ENCODE measurements at places on chromosomes 11 and 22.
A peak's percentile ranks its signal among the peaks of the same experiment; 100 is the strongest.

DNA sequence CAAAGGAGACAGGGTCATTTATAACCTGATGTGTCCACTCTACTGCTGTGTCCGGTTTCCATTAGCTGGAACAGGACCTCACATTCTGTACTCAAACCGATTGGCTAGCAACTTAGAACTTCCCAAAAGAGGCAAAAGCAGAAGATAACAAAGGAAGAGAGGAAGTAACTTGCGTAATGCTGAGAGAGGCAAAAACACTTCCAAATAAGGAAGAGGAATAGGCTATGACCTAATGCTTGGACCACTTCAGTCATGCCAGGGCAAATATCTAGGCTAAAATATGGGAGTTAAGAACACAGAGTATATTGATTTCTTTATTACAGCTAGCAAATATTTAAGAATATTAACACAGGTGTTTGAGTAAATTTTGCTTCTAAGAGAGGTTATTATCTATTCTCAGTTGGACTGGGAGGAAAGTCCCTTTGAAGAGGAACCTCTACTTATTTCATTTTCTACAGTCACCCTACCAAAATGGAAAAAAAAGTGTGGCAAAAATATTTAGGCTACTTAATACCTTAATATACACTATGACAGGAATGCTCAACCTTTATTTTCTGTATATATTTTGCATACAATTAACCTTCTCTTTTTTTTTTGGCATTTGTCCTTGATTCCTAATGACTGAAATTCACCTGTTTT is 499.8 kb upstream of the CHORDC1 start:
- no peak for DNase-seq

DNA sequence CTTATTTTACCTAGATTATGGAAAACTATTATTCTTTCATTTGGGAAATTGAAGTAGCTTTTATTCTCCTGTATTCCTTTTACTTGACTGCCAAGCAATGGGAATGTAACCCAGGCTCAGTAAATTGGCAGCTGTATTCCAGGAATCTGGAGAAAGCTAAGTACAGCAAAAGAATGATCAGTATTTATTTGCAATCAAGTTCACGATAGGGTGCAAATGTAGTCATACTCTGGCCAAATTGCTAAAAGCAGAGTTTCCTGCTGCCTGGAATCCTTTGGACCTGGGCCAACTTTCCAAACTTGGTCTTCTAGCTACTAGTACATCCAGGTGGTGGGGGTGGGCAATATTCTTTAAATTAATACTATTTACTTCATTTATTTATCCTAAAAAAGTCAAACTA is 286.0 kb upstream of the CTSC start:
- no peak for DNase-seq

DNA sequence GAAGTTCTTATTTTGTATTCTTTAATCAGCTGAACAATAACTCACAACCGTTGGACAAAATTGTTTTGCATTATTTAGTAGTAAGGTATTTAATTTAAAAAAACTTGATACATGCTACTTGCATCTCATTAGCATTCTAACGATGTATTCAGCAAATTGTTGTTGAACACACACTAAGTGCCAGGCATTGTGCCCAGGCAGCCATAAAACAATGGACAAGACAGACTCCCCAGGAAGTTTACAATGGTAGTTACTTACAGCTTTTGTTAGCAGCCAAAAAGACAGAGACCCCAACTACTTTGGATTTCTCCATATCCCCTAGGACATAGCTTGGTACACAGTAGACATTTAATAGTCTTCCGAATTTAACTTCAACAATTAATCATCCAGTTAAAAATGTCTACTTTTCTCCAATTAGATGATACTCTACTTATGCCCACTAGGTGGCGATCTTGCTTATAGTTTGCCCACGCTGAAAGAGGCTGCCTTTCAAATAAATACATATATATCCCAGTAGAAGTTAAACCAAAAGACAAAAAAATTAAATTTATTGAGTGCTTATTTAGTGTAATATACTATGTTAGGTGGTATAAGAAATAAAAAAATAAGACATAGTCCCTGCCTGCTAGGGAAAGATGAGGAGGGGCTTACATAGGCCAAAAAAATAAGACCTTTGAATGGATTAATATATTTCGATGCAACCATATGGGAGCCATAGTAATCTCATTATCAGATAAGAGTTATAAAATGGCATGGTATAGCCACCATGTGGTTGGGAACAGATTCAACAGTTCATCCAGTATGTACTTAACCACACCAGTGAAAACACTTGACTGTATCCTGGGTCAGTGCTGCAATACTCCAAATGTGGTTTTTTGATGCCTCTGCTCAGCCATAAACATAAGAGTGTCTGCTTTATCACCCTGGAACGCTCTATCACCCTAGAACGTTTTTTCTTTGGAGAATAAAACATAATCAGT is 2.0 kb upstream of the FJX1 start:
- DNase-seq = no peak

DNA sequence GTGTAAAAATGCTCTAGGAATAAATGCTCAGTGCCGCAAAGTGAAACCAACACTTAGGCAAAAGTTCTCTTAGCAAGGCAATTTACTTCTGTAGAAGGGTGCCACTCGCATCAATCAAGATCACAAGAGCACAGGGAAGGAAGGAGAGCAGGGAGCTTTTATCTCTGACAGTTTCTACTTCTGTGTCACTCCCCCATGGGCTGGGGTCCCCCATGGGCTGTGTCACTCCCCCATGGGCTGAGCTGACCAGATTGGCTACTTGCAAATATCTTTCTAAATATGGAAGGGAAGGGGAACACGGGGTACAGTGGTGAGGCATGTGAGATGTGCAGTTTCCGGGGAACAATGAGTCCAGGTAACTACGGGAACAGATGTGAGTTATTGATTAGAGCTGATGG is 397 bp downstream of the OR52N2 start:
- no peak for DNase-seq

GRCh38 chr11:44885065-44885810 is 65.4 kb downstream of the TP53I11 start:
- no peak for DNase-seq

DNA sequence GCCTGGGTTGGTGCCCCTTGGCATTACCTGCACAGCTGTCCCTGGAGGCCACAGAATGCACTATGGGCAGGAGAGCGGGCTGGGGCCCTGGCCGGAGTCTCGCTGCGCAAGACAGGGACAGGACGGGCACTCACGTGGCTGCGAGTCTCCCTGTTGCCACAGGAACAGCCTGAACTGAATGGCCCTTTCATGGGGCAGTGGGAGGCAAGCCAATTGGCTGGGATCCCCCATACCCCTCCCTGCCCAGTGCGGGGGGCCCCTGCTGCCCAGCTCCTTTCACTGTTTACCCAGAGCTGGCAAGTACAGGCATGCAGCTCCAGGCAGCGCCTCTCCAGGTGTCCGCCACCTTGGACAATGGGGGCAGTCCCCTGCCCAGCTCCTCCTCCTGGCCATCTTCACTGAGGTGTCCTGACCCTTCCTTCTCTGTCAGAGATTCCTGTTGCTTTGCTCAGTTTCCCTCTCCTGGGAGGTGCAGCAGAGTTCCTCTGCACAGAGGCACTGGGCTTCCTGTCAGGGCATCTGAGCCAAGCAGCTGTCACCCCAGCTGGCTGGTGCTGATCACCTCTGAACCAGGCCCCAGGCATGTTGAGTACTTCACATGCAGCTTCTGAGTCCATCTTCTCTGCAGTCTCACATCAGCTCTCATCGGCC is 5.2 kb downstream of the USP2 start:
- DNase-seq = no peak

DNA sequence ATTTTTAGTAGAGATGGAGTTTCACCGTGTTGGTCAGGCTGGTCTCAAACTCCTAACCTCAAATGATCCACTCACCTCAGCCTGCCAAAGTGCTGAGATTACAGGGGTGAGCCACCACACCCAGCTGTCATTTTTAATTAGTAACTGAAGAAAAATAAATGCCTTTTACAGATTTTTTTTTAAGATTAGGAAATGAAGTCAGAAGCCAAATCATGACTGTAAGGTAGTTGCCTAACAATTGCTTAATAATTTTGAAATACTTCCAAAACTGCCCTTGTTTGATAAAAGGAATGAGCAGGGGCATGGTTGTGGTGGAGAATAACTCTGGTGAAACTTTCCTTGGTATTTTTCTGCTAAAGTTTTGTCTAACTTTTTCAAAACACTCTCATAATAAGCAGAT is 98.9 kb upstream of the SLC5A12 start:
- DNase-seq = no peak

GRCh38 chr22:31676700-31677099 is 14.7 kb upstream of the PISD start:
- DNase-seq = peak; percentile 87

DNA sequence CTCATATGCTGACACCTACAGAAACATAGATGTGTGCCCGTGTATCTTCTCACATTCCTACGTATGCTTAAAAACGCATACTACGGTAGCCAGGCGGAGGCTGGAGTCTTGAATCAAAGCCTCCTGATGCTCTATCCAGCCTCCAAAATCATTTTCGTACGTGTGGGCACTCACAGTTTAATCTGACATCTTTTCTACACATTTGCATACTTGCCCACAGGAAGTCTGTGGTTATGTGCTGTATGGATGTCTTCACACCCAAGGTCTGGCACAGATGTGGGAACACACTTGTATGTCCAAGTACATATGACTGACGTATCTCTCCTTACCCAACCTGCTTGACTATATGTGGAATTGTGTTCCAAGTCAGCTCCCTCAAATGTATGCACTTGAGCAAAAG is 561.8 kb upstream of the CADM1 start:
- no peak for DNase-seq

GRCh38 chr22:22908941-22909604 is 21.5 kb downstream of the IGLL5 start:
- no peak for DNase-seq

GRCh38 chr11:102780491-102780918 is at the start of gene MMP10:
Gene MMP10, minus strand, starts transcription at chr11:102780628. Its CDS starts 37 bp downstream, at chr11:102780591.
- no peak for DNase-seq

DNA sequence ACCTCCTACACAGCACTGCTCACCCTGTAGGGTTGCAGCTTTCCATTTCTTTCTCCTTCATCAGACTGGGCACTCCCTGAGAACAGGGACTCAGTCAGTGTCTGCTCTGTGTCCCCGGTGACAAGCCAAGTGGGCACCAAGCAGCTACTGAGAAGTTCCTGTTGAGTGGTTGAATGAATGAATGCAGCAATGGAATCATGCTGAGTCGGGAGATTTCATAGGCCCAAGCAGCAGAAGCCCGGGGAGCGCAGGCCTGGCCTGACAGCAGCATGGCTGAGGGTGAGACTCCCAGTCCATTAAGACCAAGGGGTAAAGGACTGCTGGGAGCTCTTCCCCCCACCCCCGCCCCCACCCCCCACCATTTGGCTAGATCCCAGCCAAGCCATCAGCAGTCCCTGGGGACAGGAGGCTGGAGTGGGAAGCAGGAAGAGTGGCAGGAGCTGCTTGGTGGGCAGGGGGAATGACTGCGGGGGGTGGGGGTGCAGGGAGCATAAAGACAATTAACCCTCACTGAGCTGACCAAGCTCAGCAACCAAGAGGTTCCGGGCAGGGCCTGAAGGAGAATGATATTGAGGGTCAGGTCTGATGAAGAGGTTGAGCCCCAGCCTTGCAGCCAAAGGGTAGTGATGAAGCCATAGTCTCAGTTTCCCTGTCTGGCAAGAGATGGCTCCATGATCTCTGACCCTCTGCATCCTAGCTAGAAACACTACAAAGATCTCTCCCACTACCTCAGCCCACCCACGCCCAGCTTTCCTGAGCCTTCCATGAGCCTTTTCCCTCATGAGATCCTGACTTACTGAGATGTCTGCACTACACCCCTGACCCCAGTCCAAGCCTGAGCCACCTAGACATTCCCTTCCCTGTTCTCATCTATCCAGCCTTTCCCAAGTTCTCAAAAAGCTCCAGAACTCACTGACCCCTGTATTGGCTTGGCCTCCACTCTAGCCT is 2.8 kb downstream of the PDE2A start:
- no peak for DNase-seq

DNA sequence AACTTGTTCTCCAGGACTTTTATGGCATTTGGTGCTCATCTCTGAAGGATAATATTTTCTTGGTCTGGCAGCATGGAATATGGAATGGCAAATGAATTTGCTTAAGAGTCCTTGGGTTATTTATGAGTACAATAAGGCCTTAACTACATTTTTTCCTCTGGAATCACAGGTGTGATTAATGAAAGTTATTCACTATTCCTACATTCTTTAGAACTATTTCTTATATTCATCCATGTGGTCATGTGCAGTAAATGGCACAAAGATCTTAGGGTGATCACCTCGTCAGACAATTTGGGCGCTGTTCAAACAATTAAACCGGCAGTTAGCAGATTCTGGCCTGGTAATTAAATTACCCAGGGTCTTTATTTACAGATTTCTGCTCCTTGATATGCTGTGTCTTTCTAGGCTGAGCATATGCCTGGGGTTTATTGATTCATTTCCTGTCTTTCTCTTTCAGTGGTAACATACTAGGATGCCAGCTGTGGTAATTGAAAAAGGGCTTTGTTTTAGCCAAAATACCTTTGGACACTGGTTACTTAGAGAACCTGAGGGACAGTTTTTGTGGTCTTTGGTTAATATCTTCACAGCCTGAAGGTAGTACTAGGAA is 31.6 kb downstream of the SIK2 start:
- no peak for DNase-seq

DNA sequence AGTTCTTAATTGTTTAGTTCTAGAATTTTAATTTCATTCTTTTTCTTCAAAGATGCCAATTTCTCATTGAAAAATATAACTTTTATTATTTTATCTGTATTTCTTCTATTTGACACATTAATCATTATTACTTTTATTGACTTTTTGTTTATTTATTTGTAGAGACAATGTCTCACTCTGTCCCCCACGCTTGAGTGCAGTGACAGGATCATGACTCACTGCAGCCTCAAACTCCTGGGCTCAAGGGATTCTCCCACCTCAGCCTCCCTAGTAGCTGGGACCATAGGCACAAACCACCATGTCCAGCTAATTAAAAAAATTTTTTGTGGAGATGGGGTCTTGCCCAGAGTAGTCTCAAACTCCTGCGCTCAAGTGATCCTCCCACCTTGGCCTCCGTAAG is 30.3 kb upstream of the FBLN1 start:
- DNase-seq = no peak

DNA sequence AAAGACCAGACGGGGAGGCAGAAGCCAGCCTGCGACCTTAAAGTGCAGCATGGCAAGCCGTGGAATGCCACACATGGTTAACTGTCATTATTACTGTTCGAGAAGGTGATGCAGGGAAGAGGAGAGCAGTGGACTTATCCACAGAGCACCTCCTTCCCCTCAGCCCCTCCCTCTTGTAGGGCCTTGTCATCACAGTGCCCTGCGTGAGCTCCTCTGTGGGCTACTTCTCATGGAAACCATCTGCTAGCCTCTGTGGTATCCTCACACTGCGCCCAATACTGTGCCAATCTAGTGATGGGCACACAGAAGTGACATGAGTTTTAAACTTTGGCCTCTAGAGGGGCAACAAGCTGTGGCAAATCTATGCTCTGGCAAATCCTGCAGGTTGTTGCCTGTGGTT is 18.2 kb upstream of the CCDC134 start:
- DNase-seq = no peak

GRCh38 chr11:60985501-60985900 is 14.0 kb downstream of the CD6 start:
- no peak for DNase-seq

DNA sequence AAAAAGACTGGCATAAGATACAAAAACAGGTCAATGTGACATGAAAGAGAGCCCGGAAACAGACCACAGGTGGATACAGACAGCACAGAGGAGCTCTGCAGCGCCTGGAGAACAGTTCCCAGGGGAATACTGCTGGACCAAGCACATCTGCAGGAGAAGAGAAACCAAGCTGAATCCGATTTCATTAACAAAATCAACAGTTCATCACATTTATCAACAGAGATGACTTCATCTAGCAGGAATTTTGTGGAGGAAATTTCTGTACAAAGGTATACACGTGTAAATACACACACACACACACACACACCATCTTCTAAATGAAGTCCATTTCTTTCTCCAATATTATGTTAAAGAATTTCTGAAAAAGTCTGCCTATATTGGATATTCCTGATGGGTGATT is 17.1 kb downstream of the YPEL1 start:
- DNase-seq = no peak

Data from stimulated activated CD4-positive, alpha-beta T cell treated with anti-CD3 and anti-CD28 coated beads, Interleukin-1b, Interleukin-23, amount 100 ng/mL, for 1 hour (primary cell).